ENCODE measurements at places on chromosomes 2 and 18.

- peak; percentile 14 for DNase-seq
Observed at GRCh38 chr2:173866874-173867618, 98.1 kb downstream of the SP3 start.

- no peak for DNase-seq
Observed at GRCh38 chr2:5352286-5352685, 339.9 kb upstream of the SOX11 start.

DNA sequence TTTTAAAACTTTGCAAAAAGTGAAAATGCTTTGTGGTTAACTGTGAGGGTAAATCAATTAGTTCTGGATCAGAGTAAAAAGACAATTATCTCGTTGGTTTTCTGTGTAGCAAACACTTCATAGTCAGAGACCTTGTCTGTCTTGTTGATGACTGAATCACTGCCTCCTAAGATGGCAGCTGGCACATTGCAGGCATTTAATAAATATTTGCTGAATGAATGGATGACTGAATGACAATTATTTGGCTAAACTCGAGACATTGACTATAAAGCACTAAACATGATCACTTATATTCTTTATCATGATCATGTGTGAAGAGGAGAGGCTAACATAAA, 96.2 kb downstream of the MAIP1 start:
- no peak for DNase-seq

DNA sequence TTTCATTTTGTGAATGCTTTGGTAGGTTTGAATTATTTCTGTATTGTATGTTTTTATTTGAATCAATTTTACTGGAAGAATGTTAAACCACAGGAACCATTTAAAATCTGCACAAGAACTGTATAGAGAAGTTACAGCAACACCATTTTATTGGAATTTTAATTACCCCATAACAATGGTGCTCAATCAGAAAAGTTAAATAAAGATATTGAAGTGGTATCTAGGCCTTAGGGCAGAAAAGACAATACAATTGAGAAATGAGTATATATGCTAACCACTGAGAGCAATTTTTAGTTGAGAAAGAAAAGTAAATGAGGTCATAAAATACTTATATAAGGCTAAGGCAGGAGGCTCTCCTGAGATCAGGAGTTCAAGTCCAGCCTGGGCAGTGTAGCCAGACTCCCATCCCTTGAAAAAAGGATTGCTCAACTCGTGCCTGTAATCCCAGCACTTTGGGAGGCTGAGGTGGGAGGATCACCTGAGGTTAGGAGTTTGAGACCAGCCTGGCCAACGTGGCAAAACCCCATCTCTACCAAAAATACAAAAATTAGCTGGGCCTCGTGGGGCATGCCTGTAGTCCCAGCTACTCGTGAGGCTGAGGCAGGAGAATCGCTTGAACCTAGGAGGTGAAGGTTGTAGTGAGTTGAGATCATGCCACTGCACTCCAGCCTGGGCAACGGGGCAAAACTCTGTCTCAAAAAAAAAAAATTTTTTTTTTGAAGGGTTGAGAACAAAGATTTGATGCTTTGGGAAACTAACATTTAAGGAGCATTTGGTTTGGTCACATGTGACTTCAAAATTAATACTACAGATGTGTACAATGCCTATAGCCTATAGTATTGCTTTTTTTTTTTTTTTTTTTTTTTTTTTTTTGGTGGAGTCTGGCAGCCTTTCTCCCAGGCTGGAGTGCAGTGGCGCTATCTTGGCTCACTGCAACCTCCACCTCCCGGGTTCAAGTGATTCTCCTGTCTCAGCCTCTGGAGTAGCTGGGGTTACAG, 212.9 kb upstream of the STON1 start:
- DNase-seq = no peak

GRCh38 chr2:171087547-171087946, 73.1 kb downstream of the TLK1 start:
- no peak for DNase-seq

GRCh38 chr2:144131042-144131441, 388.9 kb downstream of the ZEB2 start:
- peak; percentile 69 for DNase-seq

DNA sequence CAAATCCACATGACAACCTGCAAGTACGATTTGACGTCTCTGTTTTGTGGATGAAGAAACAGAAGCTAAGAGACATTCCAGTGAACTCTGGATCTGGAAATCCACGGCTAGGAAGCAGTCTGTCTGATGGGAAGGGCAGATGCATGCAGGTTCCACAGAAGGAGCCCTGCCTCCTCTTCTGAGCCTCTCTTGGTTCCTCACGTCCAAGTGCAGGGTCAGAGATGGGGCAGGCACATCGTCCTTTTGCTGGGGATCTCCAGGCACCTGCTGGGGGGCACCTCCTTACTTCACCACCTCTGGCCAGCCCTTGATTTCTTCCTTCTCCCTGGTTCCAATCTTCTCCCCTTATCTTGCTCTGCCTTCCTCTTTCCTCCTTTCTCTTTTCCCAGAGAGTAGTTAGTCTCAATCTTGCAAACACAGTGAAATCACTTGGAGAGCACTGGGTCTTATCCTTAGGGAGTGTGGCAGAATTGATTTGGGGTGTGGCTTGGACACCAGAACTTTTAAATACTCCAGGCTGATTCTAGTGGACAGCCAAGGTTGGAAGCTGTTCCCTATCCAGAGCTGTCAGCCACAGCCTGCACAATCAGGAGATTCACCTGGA, 137.8 kb downstream of the BCL2 start:
- no peak for DNase-seq

- no peak for DNase-seq
Observed at GRCh38 chr2:179788104-179788503, 73.3 kb downstream of the ZNF385B start.

GRCh38 chr18:12593866-12594265, 64.0 kb downstream of the SPIRE1 start:
- peak; percentile 64 for DNase-seq

- peak; percentile 6 for DNase-seq
Observed at GRCh38 chr2:218782528-218782844, 539 bp downstream of the CYP27A1 start.

DNA sequence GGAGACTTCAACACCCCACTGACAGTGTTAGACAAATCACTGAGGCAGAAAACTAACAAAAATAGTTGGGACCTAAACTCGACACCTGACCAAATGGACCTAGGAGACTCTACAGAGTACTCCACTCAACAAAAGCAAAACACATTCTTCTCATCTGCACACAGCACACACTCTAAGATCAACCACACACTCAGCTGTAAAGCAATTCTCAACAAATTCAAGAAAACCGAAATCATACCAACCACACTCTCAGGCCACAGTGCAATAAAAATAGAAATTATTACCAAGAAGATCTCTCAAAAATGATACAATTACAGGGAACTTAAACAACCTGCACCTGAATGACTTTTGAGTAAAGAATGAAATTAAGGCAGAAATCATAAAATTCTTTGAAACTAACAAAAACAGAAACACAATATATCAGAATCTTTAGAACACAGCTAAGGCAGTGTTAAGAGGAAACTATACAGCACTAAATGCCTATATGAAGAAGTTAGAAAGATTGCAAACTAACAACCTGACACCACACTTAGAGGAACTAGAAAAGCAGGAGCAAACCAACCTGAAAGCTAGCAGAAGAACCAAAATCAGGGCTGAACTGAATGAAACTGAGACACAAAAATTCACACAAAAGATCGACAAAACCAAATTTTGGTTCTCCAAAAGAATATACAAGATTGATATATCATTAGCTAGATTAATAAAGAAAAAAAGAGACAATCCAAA, 46.3 kb downstream of the RTTN start:
- no peak for DNase-seq

GRCh38 chr2:235594041-235594440, 100.2 kb downstream of the AGAP1 start:
- DNase-seq = peak; percentile 87

GRCh38 chr18:48727681-48728080, 188.8 kb downstream of the CTIF start:
- DNase-seq = peak; percentile 91

GRCh38 chr2:102435741-102436140, 12.8 kb downstream of the IL18RAP start:
- DNase-seq = no peak

- DNase-seq = no peak
Observed at GRCh38 chr2:169090133-169090820, 20.9 kb downstream of the DHRS9 start.

DNA sequence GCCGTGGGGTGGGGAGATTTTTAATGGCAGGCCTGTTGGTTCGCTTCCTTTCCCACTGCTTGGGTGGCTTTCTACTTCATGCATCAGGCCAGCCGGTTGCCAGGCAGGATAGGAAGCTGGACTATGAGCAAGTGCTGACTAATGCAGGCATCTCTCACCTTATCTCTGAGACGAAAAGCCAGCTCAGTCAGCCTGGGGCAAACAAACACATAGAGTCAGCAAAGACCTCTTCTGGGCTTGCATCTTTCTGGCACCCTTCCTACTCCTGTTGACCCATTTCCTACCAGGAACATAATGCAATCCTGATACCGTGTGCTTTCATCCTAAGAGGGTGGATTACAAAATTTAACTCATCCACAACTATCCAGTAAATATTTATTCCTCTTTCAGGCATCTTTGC, 416.6 kb upstream of the MEX3C start:
- DNase-seq = peak; percentile 1

DNA sequence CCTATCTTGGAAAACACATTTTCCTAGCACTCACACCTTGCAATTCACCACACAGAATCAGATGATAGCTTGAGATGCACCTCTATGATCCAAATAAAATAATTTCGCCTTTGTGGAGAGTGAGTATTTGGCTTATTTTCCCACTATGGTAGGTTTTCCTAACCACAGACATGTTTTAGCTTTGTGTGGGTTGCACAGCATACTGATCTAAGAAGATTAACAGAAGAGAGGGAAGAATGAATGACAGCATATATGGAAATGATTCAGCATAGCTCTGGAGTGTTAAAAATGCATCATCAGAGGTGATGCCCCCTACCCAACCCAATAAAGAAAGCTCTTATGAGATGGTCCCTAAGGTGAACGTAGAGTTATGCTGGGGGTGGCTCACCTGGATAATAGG, 72.5 kb downstream of the GCA start:
- no peak for DNase-seq

DNA sequence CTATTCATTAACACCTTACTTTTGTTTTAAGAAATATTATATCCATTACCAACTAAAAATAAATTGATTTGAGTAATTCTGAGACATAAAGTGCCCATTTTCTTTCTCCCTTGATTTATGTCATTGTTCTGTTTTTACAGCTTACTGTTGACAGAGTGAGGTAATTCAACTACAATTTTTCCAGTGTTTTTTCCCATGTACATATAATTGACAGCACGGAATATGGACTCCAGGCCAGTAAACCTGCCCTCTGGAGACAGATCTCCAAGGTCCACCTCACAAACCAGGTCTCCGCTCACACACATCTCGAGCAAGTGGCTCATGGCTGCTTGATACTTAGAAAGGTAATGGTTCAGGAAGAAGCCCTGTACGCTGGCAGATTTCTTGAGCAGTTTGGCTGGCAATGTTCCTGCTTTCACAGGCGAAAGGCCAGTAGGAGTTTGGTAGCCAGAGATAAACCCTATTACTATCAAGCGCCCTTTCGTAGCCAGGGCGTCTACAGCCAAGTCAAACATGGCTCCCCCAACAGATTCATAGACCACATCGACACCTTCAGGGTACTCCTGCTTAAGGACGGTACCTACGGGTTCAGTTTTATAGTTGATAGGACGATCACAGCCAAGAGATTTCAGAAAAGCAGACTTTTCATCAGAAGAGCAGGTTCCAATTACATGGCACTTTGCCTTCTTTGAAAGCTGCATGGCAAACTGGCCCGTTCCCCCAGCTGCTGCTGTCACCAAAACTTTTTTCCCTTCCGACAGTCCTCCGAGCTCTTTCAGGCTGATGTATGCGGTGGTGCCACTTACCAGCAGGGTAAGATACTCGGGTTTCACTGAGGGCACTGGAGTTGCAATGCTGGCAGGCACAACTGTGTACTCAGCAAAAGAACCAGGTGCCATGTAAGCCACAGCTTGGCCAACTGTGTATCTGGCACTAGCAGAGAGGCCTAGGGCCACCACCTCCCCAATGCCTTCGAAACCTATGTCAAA, 7.4 kb downstream of the PTGR3 start:
- DNase-seq = peak; percentile 61

All from fibroblast of mammary gland (primary cell).